H7 (cell line): ENCODE measurements at places on chromosomes 1 and 21. TPM values are rescaled to one million over a fixed set of nuclear protein-coding genes. Genes with fewer than 3 reads are reported as not detected.

- no peak for DNase-seq
These were observed 25.2 kb upstream of the FGGY start for GRCh38 chr1:59271561-59272260.

DNA sequence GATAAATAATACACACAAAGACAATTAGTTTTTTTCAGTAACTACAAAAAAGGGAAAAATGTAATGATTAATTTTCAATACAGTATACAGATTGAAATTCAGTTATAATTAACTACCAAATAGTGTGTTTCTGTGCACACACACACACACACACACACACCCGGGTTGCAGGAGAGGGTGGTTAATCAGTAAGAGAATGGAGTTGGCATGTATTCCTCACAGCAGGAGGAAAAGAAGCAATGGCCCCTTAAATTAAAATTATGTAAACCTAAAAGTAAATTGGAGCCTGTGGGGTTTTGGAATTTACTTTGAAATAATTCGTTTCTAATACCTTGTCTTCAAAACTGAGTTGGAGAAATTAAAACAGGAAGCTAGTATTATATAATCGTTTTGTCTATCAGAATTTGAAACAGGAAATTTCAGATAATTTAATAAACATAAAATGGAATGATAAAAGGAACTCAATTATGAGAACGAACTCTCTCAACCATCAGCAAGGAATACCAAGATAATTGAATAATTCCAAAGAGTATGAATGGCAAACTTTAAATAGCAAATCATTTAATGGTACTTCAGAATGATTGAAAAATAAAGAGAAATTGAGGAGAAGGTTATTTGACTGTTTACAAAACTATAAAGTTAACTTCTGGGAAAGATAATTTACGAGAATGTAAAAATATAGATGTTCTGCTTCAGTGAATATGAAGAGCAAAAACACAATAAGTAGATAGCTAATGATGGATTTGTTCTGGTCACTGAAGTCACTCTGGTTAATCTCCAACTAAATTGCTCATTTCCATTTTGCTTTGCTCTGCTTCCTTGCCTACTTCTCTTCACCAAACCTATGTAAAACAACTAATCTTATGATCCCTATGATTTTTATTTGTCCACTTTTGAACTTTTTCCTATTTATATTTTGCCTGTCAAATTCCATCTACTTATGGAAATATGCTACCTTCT, 547.9 kb upstream of the ZP4 start:
- DNase-seq = no peak

GRCh38 chr21:25412100-25412499, 195.2 kb downstream of the MRPL39 start:
- DNase-seq = no peak

DNA sequence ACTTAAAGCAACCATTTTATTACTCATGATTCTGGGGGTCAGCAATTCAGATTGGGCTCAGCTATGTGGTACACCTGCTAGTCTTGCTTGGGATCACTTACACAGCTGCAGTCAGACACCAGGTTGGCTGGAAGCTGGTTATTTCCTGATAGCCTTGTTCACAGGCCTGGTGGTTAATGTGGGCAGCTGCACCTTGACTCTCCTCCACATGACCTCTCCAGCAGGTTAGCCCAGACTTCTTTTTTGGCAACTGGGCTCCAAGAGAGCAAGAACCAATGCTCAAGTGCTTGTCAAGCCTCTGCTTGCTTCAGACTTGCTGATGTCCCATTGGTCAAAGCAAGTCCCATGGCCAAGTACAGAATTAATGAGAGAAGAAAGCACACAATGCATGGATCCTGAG, 11.8 kb upstream of the POGK start:
- DNase-seq = no peak

DNA sequence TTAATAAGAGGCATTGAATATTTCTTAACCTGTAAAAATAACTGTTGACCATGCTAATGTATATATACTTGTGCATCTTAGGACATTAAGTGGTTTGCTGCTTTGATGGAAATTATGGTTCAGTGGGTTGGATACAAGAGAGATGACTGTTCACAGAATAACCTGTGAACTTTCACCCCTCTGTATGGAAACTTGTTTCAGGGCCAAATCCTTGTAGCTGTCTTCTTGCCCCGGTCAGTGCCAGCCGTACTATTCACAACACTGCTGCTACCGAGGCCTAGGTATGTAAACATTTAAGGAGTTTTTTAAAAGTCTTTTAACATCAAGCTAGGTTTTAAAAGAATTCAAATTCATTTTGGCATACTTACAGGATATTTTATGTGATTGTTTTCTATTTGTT, 16.1 kb downstream of the DONSON start:
- no peak for DNase-seq

GRCh38 chr1:33327587-33328325, 6.9 kb upstream of the A3GALT2 start:
- DNase-seq = no peak

- peak; percentile 32 for DNase-seq
These were observed 18.0 kb downstream of the PCP4 start for GRCh38 chr21:39885119-39885848.

DNA sequence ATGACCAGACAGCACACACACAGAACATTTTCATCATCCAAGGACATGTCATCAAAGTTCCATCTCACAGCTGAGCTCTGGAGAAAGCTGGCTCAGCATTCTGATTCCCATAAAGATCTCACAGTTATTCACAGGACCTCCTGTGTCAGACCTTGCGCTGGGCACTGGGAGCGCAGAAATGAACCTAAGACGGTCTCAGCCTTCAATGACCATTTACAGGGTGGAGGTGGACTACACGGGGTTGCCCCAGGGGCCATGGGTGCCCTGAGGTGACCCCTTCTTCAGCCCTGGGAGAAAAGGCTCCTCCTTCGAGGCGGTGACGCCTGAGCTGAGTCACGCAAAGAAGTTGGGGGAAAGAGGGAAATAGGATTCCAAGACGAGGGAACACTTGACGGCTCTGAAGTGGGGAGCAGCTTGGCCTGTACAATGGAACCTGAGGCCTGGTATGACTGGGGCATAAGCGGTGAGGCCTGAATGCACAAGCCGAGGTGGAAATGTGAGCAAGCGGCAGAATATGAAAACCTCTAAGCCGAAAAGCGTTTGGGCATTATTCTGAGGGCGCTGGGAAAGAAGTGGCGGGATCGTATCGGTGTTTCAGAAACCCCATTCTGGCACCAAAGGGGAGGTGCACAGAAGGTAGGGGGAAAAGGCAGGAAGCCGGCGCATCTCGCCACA, 797 bp downstream of the CC2D1B start:
- DNase-seq = peak; percentile 72

GRCh38 chr1:45762291-45762690, 11.8 kb upstream of the IPP start:
- DNase-seq = no peak

DNA sequence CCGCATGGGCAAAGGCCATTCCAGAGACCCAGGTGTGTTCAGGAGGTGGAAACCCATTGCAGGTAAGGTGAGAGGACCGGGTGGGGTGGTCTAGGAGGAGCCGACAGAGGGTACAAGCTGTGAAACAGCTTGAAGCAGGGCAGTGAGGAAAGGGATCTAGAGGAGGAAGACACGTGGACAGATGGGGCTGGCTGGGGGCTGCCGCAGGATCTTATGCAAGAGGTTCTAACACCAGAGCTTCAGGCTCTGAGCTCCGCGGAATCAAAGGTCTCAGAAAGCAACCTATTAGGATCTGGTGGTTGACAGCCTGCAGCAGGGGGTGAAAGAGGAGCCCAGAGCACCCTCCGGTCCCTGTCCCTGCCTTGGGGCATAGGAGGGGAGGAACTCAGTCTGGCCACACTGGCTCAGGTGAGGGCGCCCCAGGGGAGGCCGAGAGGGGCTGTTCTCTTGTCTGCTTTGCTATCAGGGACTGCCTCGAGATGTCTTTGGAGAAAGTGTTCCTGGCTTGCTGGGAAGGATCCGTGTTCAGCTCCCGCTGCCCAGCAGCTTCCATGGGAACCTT, 1.9 kb downstream of the TFF1 start:
- no peak for DNase-seq

MCOLN3 gene
- total RNA-seq = 1.2 and 1.5 TPM in 2 replicates

RYR2 gene
- total RNA-seq = 17.6 and 23.9 TPM in 2 replicates

DNA sequence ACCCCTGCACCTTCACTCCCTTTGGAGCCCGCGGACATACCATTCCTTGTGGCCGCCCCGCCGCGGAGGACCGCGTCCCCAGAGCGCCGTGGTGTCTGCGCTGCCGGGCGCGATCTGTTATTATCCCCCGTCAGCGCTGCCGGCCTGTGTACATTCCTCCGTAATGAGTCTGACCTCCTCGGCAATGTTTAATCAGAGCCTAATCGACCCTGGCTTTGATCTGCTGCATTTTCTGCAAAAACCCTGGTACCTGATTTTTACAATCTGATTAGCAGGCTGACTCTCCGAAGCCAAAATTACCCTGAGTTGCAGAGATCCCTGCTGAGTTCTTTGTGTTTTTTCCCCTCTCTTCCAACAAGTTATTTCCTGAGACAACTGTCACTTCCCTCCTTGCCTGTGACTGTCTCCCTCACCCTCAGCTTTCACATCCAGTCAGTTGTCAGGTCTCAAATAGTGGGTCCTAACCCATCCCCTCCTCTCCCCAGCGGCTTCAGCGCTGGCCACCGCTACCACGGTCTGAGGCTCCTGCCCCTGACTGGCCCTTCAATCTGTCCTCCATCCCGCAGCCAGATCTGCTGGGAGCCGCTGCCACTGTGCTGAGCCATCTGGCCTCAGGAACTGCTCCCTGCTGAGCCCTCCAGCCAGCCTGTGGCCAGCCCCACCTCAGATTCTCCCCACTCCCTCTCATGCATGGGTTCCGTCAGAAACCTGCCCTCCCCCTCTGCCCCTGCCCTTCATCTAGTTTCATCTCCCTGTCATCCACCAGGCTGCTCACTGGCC, 53.5 kb downstream of the GLIS1 start:
- peak; percentile 68 for DNase-seq

DNA sequence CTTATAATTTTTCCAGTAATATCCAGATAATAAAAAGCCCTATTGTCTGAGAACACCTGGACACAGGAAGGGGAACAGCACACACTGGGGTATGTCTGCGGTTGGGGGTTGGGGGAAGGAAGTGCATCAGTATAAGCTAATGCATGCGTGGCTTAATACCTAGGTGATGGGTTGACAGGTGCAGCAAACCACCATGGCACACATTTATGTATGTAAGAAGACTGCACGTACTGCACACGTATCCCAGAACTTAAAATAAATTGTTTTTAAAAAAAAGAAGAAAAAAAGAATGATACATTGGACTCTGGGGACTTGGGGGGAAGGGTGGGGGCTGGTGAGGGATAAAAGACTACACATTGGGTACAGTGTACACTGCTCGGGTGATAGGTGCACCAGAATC, 144.9 kb upstream of the C1orf174 start:
- no peak for DNase-seq

PDC gene
- total RNA-seq = not detected in 2 replicates
